ENCODE measurements at places on chromosomes 6 and 20.
A peak's percentile ranks its signal among the peaks of the same experiment; 100 is the strongest.

DNA sequence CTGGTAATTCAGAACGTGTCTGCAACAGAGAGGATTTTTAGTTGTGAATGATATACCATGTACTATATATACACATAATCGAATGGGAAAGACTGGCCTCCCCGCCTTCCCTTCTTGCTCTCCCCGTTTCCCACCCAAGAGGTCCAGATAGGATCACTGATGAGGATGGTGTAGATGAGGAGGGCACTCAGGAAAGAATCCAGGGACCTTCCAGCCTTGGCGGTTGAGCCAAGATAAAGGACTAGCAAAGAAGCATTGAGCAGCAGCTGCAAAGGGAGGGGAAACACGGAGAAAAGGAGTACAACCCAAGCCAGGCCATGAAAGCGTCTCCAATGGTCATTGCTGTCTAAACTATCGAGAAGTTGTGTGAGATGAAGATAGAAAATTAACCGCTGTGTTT, 84.0 kb upstream of the EXOC2 start:
- DNase-seq: no peak

GRCh38 chr20:8812817-8813216, 256.1 kb upstream of the PLCB4 start:
- DNase-seq: no peak

DNA sequence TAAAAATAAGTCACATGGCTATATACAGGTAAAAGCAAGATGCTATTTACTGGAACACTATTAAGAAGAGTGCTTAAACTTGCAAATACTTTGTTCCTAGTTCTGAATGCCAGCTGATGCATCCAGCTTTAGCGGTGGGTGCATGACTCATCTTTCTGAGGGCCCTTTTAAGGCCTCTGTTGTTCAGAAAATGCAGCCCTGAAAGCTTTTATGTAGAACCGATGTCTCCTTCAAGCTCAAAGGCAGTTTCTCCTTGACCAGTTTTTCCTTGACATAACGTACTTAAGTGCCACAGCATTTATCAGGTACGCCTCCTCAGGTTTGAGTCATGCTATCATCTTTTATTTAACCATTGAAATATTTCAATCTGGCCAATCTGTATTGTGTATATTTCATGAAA, 82.8 kb downstream of the MLIP start:
- DNase-seq: peak; percentile 16

DNA sequence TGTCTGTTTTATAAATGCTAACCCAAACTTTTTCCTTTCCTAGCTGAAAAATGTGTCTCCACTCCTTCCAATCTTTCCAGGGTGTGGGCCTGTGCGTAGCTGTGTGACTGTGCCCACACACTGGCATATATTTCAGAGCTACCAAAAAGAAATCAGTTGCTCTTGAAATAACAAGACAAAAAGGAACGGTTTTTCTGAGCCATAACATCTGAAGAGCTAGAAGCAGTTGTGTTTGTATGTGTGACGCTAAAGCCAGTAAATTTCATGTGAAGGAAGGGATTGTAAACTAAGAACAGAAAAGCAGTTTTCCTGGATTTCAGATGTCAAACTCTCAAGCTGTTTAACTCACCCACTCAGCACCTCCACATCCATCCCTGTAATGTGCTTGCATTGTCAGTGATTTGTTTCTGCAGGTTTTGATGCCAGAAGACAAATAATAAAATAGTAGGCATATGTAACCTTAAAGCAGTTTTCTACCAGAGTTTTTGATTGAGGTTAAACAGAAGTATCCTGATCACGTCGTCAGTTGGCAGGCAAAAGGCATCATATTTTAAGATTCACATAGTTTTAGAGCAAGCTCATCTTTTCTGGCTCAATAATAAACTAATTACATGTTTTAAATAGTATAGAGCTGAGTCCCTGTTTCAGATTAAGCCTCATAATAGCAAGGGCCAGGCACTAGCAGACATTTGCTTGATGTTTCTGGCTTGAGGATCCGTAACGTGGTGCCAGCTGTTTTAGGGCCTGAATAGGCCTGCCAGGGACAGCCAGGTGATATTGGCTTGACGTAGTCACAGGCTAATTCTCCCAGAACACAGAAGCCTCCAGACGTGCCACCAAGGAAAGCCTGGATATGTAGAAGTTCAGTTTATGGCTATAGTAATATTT, 90.9 kb downstream of the FOXO3 start:
- peak; percentile 39 for DNase-seq

- DNase-seq: no peak
These were observed 14.2 kb upstream of the UNC93A start for GRCh38 chr6:167276772-167277533.

DNA sequence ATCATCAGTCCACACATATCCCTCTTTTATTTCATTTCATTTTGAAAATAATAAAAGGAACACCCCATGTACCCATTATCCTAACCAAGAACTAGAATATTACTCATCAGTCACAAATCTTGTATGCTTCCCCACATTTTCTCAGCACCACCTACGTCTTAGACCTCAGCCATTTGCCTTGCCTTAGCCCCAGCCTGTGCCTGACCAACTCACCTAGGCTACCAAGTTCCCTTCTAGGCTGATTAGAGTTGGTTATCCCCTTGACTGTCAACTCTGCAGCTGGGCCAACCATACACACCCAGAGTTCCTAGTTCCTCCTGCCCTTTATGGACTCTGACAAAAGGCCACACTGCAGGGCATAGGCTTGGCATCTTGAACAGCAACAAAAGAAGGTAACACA, 33.4 kb upstream of the IPCEF1 start:
- DNase-seq: no peak

DNA sequence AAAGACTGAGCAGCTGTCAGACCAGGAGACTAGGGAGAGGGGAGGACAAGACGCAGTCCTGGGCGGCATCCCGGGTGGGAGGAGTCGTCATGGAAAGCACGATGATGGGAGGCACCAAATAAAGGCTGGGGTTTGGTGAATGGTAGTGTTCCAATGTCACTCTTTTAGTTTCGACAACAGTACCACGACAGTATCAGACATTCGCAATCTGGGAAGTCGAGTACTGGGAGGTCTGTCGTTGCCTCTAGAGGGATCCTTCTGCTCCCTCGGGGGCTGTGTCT, 32.1 kb downstream of the PSMG4 start:
- no peak for DNase-seq

DNA sequence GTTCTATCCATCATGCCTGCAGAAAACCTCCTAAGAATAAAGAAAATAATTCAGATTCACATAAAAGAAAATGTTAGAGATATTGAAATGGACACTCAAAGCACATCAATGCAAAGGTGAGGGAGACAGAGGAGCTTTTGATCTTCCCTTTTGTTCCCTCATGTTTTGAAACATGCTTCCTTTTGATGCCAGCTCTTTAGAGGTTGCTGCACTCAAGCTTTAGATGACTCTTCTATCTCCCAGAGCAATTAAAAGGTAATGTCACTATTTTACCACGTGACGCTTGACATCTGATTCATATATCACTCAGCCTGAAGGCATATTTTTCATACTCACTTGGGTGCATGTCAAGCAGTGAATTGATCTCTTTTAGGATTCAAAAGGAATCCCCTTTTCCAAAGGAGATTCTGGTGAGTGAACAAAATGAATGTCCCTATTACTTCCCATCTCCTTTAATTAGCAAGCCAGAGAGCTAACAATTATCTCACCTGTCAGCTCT, 1026.7 kb downstream of the KIF16B start:
- DNase-seq: no peak

DNA sequence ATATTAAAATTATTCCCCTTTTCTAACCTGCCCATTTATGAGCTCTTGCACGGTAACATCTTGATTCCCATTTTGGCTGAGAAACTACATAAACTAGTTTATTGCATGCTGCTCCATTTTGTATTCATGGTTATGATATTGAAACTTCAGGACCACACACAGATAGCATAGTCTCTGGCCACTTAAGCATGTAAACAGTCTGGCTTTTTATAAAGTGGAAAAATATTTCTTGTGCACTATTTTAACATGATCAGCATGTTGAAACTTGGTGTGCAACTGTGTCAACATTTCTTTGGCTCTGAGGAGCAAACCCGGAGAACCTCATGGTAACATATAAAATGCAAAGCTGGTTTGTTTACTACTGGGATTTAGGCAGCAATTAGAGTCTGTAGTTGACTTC, 70.7 kb downstream of the SLX4IP start:
- no peak for DNase-seq

DNA sequence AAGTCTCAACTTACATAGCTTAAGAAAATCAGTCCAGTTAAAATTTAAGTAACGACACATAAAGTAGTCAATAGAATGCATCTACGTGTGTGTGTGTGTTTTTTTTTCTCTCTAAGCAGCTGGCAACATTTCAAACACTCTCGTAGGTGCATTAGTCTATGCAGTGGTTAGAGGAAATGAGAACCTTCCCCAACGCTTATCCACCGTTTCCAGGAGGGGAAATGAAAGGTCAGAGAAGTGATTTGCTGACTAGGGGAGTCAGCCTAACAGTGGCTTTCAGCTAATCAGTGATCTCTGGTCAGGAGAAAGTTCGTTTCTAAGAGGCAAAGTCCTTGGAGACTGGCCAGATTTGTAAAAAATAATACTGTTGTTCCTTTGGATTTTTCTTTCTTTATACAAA, 806.6 kb downstream of the C6orf118 start:
- DNase-seq: no peak

DNA sequence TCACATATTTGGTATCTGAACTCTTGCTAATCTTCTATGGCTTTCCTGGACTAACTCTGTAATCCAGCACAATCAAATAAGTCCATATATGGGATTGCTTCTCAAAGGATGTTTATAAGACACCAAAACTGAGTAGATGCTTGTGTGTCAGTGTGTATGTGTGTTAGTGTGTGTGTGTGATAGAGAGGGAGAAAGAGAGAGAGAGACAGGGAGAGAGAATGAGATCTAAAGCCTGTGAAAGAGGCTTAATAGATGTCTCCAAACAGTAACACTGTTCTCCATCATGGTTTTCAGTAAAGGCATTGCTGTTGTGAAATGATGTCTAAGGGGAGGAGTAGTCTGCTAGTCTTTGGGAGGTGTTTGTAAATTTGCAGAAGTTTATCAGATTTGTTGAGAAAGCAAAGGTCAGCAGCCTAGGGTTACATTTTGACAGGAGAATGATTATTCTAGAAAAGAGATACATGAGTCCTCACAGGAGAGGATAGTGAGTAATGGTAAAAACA, 73.9 kb upstream of the MLIP start:
- no peak for DNase-seq

GRCh38 chr6:17600527-17601385, 654 bp downstream of the FAM8A1 start:
- DNase-seq: no peak

GRCh38 chr20:48635791-48636267, 192.0 kb downstream of the PREX1 start:
- peak; percentile 25 for DNase-seq

DNA sequence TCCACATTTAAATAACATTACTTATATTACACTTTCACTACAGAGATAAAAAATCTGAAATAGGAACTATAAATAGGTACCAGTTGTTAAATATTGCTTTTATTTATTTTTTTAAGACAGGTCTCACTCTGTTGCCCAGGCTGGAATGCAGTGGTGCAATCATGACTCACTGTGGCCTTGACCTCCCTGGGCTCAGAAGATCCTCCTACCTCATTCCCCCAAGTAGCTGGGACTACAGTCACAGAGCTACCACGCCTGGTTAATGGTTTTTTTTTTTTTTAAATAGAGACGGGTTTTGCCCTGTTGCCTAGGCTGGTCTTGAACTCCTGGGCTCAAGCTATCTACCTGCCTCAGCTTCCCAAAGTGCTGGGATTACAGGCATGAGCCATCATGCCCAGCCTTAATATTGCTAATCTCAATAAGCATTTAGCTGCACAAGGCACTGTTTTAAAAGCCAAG, 17.3 kb downstream of the EEF1E1 start:
- DNase-seq: peak; percentile 88

DNA sequence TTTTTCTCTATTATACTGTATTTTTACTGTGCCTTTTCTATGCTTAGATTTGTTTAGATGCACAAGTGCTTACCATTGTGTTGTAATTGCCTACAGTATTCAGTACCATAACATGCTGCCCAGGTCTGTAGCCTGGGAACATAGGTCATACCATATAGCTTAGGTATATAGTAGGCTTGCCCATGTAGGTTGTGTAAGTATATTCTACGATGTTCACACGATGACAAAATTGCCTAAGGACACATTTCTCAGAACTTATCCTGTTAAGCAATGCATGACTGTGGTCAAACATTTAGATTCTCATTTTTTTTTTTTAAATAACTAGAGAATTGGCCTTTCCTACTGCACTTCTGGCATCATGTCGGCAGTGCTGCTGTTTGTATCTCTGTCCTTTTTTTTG, 253.7 kb upstream of the SUPT3H start:
- DNase-seq: no peak

GRCh38 chr20:59224236-59224635, 60.6 kb downstream of the ZNF831 start:
- DNase-seq: no peak

GRCh38 chr20:20248620-20249200, 119.2 kb upstream of the INSM1 start:
- no peak for DNase-seq

GRCh38 chr6:168403370-168404005, 37.5 kb upstream of the SMOC2 start:
- DNase-seq: no peak

GRCh38 chr20:16583474-16583873, 10.2 kb upstream of the KIF16B start:
- DNase-seq: no peak

GRCh38 chr6:130252527-130253237, 29.9 kb upstream of the SAMD3 start:
- no peak for DNase-seq

- no peak for DNase-seq
These were observed 223.9 kb downstream of the LY86 start for GRCh38 chr6:6812427-6812826.

DNA sequence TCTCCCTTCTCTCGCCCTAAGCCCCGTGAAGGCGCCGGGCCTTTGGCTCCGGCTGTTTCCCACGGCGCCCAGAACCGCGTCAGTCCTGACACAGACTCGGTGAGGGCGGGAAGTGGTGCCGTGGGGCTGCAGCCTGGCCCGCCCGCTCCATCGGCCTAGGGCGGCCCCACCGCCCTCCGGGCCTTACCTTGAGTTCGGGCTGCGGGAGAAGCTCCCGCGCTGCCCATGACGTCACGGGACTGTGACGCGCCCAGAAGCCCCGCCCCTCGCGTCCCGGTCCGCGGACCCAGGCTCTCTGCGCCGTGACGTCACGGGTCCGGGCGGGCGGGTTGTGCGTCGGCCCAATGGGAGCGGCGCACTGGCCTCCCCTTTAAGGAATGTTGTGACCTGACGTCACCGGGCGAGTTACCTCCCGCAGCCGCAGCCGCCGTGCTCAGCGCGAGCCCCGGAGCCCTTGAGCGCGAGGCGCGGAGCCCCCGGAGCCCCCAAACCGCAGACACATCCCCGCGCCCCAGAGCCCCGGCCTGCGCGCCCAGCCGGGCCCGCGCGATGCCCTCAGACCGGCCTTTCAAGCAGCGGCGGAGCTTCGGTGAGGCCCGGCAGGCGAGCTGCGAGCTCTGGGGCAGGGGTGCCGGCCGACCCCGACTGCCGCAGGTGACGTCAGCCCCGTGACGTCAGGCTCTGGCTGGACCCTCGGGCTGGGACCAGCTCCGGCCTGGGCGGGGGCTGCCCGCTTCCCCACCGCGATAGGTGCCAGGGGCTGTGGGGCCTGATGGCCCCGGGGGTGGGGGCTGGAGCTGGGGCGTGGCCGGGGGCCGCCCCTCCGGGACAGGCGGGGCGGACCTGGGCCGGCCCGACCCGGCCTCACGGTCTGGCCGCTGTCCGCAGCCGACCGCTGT, at the start of gene MAP1LC3A:
MAP1LC3A (plus strand) TSS at position 399 of the 899 bp plus-strand sequence; CDS start at position 550, 151 bp downstream.
- peak; percentile 63 for DNase-seq

- no peak for DNase-seq
These were observed 45.2 kb downstream of the SPTLC3 start for GRCh38 chr20:13054011-13054410.
